ENCODE measurements at places on chromosomes 7 and 10. TPM values are rescaled to one million over a fixed set of nuclear protein-coding genes. Genes with fewer than 3 reads are reported as not detected.

CNPY1 gene
- not detected for total RNA-seq

SLC26A3 gene
- total RNA-seq = not detected

ZNF138 gene
- total RNA-seq = 2.8 TPM

BHLHA15 gene
- total RNA-seq = 0.52 TPM

CALHM1 gene
- total RNA-seq = not detected

NPSR1 gene
- total RNA-seq = not detected

RBP4 gene
- total RNA-seq = 5.1 TPM

SPDYE2B gene
- total RNA-seq = not detected

ZNF727 gene
- total RNA-seq = not detected

CRHR2 gene
- total RNA-seq = not detected

BEND7 gene
- 9.5 TPM for total RNA-seq

TPK1 gene
- total RNA-seq = 3.3 TPM

ADGRA1 gene
- 0.12 TPM for total RNA-seq

ANKRD61 gene
- 0.22 TPM for total RNA-seq

FAM25G gene
- not detected for total RNA-seq

IL2RA gene
- total RNA-seq = not detected

LRRN3 gene
- not detected for total RNA-seq

MEOX2 gene
- not detected for total RNA-seq

CRYGN gene
- total RNA-seq = not detected

CDNF gene
- total RNA-seq = 0.52 TPM

GBX1 gene
- not detected for total RNA-seq

HMX2 gene
- total RNA-seq = not detected

OR6V1 gene
- not detected for total RNA-seq

LEP gene
- not detected for total RNA-seq

ZWINT gene
- total RNA-seq = 86.3 TPM

PAX4 gene
- not detected for total RNA-seq

POLR2J2 gene
- total RNA-seq = 0.89 TPM

MBLAC1 gene
- 3.0 TPM for total RNA-seq

LRRC18 gene
- total RNA-seq = not detected

RBM20 gene
- total RNA-seq = 2.1 TPM

CHCHD3 gene
- 80.7 TPM for total RNA-seq

DRGX gene
- not detected for total RNA-seq

DDC gene
- 1.2 TPM for total RNA-seq

C7orf57 gene
- 0.20 TPM for total RNA-seq

PNLIPRP3 gene
- not detected for total RNA-seq

CAMK2B gene
- total RNA-seq = 0.21 TPM

NUTM2E gene
- total RNA-seq = 0.40 TPM

SPDYE2 gene
- not detected for total RNA-seq

FFAR4 gene
- 0.22 TPM for total RNA-seq

GNG11 gene
- 39.8 TPM for total RNA-seq

ADAM12 gene
- 4.1 TPM for total RNA-seq

FKBP6 gene
- not detected for total RNA-seq

CASD1 gene
- 6.6 TPM for total RNA-seq

COBL gene
- 4.1 TPM for total RNA-seq

AQP1 gene
- total RNA-seq = 0.40 TPM

DHTKD1 gene
- 6.3 TPM for total RNA-seq

HOXA9 gene
- total RNA-seq = 0.32 TPM

CYP2C9 gene
- not detected for total RNA-seq

PALD1 gene
- total RNA-seq = 8.5 TPM

ASAH2 gene
- 3.3 TPM for total RNA-seq

DNAH11 gene
- total RNA-seq = 0.21 TPM

DEPP1 gene
- 1.4 TPM for total RNA-seq

OR13A1 gene
- not detected for total RNA-seq

USP54 gene
- total RNA-seq = 9.6 TPM

CD36 gene
- 0.19 TPM for total RNA-seq

CAMK1D gene
- total RNA-seq = 7.4 TPM

CTAGE15 gene
- total RNA-seq = not detected

Data from A549 treated with ZK216348 at 1 μM for 4 hours (cell line).